ENCODE measurements at places on chromosomes 16 and 17. TPM values are rescaled to one million over a fixed set of nuclear protein-coding genes. Genes with fewer than 3 reads are reported as not detected.

DNA sequence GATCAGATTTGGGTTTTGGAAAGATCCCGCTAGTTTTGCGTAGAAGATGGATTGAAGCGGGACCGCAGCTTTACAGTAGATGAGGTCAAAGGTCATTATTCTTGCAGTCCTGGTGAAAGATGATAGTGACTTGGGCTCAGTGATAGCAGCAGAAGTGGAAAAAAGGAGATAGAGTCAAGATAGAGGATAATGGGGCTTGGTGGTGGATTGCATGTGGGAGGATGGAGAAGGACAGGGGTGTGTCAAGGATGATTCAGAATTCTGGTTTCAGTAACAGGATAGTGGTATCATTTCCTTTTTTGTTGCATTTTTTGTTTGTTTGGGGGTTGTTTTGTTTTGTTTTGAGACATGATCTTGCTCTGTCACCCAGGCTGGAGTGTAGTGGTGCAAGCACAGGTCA lies 28.7 kb downstream of the CHD9NB start:
- DNase-seq: peak; percentile 20

SLC46A1 gene
- 5.9 TPM for total RNA-seq

- no peak for DNase-seq
Observed at GRCh38 chr17:31062346-31062745, 32.4 kb upstream of the NF1 start.

GRCh38 chr17:27595208-27595607 lies 35.8 kb upstream of the LGALS9 start:
- DNase-seq: no peak

GRCh38 chr17:61306003-61306402 lies 93.6 kb upstream of the TBX2 start:
- peak; percentile 41 for DNase-seq

FNDC8 gene
- total RNA-seq: not detected

- DNase-seq: peak; percentile 82
Observed at GRCh38 chr16:31141489-31142108, 6.1 kb upstream of the PRSS8 start.

DNA sequence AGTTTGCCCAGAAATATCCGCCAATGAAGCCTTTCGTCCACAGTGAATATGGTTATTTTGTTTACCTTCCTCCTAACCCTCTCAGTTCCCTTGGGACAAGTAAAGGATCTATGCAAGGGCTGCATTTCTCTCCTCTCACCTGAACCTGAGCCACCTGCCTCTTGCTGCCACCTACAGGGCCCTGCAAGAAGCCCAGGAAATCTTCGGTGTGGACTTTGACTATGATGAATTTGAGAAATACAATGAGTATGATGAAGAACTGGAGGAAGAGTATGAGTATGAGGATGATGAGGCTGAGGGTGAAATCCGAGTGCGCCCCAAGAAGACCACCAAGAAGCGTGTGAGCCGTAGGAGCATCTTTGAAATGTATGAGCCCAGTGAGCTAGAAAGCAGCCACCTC lies 14.0 kb downstream of the SUPT6H start:
- DNase-seq: no peak

GRCh38 chr17:27494192-27495091 lies 38.2 kb downstream of the KSR1 start:
- peak; percentile 83 for DNase-seq

- peak; percentile 61 for DNase-seq
Observed at GRCh38 chr17:17675925-17676534, 5.2 kb upstream of the RAI1 start.

DNA sequence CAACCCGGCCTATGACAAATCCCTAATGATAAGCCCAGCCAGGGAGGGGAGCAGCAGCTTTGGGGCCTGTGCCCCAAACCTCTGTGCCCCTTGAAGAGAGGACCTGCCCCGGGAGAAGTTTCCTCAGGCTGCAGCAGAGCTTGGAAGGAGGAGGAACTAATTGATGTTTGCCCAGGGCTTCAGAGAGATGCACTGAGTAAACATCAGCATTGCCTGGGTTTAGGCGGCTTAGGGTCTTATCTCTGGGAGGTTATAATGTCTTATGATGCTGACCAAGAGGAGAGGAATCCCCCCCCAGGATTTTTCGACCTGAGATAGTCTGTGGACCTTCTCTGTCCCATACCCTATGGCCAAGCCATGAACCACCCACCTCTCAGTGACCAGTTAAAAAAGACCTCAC lies 148.7 kb upstream of the SDK2 start:
- DNase-seq: no peak

- DNase-seq: no peak
Observed at GRCh38 chr17:15284537-15284936, 19.4 kb upstream of the PMP22 start.

PPP4C gene
- 168 TPM for total RNA-seq

DNA sequence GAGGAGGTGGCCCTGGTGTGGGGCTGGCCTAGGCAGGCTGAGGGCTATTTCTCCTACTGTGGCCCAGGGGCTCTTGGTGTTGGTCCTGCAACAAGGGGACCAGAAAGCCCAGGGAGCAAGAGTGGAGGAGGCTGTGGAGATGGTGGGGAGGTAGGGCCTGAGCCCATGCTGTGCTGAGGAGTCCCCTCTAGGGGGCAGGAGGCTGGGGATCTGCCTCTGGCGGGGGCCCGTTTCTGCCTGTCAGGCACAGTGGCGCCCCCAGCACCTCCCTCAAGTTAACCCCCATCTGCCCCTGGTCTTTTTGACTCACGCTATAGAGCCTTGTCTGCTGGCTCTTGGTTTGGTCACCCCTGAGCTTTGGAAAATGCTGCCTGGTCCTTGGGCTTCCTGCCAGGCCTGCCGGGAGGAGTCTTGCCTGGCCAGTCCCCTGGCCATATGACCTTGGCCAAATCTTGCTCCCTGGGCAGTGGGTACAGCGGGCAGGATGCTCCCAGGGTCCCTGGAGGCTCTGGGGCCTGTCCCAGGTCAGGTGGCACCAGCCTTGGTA lies 5.9 kb downstream of the BAIAP2 start:
- peak; percentile 66 for DNase-seq

All from GM23248 (cell line).